ENCODE measurements at places on chromosomes 11 and 22. TPM values are rescaled to one million over a fixed set of nuclear protein-coding genes. Genes with fewer than 3 reads are reported as not detected.

The MS4A13 gene
- not detected for total RNA-seq

The CHRDL2 gene
- 5.6 TPM for total RNA-seq

The MMP12 gene
- not detected for total RNA-seq

DNA sequence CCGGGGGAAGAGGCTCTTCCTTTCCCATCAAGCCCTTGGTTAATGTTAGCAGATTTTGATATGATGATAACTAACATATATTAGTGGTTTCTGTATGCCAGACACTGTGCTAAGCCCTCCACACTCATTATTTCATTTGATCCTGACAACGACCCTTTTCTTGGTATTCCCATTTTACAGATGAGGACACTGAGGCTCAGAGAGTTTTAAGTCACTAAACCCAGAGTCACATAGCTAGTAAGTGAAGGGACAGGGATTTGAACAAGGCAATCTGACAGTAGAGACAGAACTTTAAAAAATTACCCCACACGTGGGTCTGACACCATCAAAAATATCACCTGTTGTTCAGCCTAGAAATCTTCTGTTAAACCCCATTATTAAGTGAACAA, 22.4 kb downstream of the POU2AF1 start:
- H3K36me3 ChIP-seq = no peaks in the 10 kb centered on the region
- no peak overlapping the region for H3K27ac ChIP-seq
- no peak overlapping the region for H3K4me3 ChIP-seq
- no peak for DNase-seq
- peaks cover 14% of the 10 kb centered on the region for H3K4me1 ChIP-seq
- no peaks in the 10 kb centered on the region for H3K27me3 ChIP-seq

DNA sequence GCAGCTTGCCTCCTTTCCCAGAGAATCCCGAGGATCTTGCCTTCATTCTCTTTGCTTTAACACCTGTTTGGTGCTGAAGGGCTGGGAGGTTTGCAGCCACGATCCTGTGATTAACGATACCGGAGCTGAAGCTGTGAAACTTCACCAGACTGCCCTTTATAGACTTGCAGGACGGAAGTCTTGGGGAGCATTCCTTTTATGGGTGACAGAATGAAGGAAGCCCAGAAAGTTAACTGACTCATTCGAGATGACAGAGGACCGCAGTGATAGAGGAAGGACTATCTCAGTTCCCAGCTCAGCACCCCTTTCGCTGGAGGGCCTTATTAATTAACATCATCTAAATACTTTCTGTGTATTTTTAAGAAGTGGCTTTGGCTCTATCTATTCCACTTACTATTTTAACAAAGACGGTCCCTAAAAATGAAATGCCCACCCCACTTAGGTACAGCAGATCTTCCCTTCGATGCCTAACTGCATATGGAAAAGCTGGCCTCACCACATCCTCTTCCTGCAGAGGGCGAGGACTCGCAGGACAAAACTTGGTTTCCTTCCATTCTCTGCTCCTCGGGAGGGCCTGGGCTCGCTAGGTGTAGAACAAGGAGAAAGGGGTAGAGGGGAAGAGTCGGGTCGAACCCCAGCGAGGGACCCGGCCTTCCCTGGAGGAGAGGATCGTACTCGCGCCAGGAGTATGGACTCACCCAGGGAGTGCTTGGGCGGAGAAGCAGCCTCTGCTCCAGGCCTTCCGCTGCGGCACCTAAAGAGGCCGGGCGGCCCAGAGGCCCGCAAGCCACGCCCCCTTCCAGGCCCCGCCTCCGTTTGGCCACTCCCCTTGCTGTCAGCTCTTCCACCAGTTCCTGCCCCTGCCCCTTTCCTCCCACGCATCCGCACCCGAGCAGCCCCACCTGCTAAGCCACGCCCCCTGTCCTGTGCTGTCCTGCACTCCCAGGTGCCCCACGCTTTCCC, 30.7 kb upstream of the USP47 start:
- no peaks in the 10 kb centered on the region for H3K36me3 ChIP-seq
- no peaks in the 10 kb centered on the region for H3K27me3 ChIP-seq
- H3K27ac ChIP-seq = peak overlapping the region; percentile 72
- peaks cover 8% of the 10 kb centered on the region for H3K4me1 ChIP-seq

DNA sequence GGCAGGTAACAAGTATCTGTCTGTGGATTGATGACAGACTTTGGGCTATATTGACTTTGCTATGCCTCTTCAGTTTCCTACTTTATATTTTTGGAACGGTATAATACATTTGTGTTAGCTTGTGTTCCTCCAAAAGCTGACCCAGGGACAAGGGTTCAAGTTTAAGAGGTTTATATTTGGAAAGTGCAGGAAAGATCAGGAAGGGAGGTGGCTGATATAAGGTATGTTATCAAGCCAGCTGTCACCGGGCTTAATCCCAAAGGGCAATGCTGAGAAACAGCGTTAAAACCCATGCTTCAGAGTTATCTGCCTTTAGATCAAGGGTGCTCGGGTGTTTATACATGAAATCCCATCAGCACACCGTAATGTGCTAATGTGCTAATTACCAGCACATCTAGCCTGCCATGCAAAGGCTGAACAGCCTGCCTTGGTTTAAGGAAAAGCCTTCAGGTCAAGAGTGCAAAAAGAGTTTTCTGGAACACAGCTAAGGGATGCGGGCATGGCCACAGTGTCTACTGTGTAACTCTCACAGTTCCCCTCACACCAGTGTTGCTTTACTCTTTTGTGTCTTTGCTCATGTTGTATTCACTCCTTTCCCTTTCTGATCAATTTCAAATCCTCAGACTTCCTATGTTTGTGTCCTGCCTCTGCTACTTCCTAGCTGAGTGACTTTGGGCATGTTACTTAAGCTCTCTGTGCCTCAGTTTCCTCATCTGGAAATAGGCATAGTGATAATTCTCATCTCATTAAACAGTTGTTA, 77.5 kb downstream of the BDNF start:
- H3K36me3 ChIP-seq = no peaks in the 10 kb centered on the region
- no peaks in the 10 kb centered on the region for H3K27me3 ChIP-seq
- H3K4me3 ChIP-seq = no peak overlapping the region
- no peaks in the 10 kb centered on the region for H3K4me1 ChIP-seq
- no peak overlapping the region for H3K27ac ChIP-seq
- DNase-seq = no peak

DNA sequence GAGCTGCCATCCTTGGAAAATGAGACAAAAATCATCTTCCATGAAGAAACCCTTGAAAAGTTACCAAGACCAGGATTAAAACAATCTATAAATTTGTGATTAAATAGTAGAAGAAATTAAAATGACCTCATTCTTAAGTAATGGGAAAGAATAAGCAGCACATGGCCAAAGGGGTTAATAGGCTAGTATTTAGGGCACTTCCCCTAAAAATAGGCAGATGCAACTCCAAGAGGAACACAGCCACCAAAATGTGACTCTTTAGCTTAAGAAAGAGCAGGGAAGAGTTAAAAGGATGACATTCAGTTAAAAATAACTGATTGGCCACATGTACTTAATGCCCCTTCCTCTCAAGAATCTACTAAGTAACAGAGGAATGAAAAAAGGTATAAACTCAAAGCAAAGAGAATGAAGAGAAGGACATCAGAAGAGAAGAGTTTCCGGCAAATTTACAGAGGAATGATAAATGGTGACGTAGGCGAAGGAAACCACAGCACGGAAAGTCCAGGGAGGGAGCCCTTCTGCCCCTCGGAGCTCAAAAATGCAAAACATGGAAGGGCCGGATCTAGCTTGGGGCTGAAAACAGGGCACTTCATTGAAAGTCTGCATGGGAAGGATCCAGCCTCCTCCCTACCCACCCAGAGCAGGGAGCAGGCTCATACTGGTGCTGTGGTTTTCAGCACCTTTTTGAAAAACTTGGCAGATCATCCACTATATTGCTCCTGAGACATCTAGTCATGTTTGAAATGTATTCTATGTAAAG, 17.8 kb downstream of the SCUBE2 start:
- no peak overlapping the region for H3K27ac ChIP-seq
- no peaks in the 10 kb centered on the region for H3K27me3 ChIP-seq

DNA sequence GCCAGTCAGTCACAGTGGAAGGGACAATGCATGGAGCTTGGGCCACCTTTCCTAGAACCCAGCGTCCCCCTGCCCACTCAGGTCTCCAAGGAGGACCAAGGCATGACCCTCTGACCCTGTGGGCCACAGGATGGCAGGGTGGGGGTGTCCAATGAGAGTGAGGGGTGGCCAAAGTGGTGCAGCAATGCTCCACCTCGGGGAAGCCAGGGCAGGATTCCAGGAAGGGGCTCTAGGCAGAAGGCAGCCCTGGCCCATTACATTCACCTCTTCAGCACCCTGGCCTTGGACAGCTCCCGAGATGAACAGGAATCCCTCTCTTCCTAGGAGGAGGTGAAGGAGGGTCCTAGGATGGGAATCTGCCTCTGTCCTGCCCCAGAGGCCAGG, 597.5 kb downstream of the BRD1 start:
- H3K36me3 ChIP-seq = no peaks in the 10 kb centered on the region
- DNase-seq = no peak
- no peak overlapping the region for H3K27ac ChIP-seq
- H3K4me3 ChIP-seq = no peak overlapping the region
